ENCODE measurements at places on chromosomes 2 and 18.

GRCh38 chr18:49400398-49401072, 59.9 kb downstream of the DYM start:
- no peak for DNase-seq

- no peak for DNase-seq
Measured at GRCh38 chr2:128520340-128520739, 201.7 kb upstream of the HS6ST1 start.

DNA sequence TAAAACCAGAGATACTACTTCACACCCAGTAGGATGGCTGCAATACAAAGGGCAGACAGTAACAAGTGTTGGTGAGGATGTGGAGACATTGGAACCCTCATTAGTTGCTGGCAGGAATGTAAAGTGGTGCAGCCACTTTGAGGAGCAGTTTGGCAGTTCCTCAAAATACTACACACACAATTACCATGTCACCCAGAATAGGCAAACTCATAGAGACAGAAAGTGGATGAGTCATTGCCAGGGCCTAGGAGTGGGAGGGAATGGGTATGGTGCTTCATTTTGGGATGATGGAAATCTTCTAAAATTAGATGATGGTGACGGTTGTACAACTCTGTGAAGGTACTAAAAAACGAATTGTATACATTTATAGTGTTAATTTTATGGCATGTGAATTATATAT, 54.8 kb downstream of the ATP9B start:
- DNase-seq = no peak

DNA sequence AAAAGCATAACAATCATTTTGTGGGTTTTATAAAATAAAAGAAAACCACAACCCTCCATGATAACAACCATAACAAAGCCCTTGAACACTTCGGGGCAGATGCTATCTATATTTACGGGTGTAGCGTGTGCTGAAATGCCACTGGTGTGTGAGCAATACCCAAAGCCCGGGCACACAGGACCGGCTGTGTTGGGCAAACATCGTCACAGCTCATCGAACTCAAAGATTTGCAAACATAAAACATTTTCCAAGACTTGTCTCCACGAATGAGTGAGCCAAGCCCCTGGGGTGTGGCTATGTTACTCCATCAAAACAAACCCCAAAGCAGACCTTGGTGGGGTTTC, 290.2 kb downstream of the LPIN1 start:
- no peak for DNase-seq

DNA sequence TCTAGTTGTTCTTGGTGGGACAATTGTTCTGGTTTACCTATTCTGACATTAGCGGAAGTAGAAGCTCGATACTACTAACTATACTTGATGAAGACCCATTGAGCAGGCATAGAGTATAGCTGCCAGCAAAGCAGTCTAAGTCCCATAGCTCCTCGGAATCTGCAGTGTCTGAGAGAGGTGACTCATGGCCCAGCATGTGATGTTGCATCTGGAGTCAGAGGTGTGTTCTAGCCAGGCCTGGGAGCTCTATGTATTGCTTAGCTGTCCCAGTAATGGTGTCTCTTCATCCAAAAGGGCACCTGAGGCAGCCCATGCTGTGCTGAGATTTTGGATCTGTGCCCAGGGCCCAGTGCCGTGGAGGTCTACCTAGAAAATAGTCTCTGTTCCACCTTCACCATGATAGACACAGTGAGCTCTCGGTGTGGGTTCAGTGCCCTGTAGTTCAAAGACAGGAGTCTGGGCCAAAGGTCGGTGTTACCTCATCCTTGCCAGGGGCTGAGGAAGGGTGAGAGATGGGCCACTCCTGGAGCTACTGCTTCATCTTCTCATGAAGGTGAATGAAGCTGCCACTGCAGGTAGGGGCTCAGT, 47.3 kb downstream of the MEX3C start:
- DNase-seq = no peak

- no peak for DNase-seq
Measured at GRCh38 chr2:238728330-238729260, 119.3 kb upstream of the TWIST2 start.

DNA sequence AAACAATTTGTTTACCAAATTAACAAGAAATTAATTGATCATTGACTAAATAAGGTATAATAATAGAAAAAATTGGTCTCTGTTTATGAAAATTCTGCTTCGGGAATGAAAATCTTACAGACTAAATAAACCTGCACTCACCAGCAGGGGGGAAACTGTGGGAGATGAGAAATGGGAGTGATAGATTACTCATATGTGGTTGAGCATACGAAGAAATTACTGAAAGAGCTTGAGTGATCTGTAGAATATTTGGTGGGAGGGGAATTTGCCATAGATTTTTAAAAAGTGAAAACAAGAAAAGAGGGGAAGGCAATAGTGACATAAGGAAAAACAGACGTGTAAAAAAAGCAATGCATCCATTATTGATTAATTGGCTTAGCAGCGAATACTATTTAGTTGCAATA, 2.2 kb downstream of the HMSD start:
- no peak for DNase-seq

- no peak for DNase-seq
Measured at GRCh38 chr2:33051586-33052360, 105.0 kb downstream of the LTBP1 start.

DNA sequence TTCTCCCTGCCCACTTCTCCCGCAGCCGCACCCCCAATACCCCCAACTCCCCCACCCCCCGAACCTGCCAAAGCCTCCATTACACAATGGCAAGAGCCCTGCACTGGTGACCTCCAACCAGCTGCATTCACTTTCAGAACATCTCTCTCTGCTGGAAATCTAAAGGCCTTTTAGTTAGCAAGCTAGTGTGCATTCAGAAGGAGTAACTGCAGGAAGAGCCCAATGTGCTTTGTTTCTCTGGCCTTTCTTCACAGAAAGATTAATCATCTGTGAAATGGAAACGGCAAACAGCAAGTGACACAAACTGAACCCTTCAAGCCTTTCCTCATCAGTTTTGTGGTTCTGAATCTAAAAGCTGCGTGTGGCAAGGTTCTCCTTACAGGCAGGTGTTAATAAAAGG, 124.2 kb downstream of the OLA1 start:
- DNase-seq = peak; percentile 37

DNA sequence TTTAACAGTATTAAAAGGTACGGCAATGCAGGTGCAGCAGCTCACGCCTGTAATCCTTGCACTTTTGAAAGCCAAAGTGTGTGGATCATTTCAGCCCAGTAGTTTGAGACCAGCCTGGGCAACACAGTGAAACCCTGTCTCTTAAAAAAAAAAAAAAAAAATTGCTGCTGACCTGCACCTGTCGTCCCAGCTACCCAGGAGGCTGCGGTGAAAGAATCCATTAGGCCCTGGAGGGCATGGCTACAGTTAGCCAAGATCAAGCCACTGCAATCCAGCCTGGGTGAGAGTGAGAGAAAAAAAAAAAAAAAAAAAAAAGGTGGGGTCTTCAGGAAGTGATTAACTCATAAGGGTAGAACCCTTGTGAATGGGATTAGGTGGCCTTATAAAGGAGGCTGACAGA, 12.8 kb downstream of the CUL3 start:
- DNase-seq = no peak

- no peak for DNase-seq
Measured at GRCh38 chr2:237980087-237980486, 13.3 kb downstream of the UBE2F start.

DNA sequence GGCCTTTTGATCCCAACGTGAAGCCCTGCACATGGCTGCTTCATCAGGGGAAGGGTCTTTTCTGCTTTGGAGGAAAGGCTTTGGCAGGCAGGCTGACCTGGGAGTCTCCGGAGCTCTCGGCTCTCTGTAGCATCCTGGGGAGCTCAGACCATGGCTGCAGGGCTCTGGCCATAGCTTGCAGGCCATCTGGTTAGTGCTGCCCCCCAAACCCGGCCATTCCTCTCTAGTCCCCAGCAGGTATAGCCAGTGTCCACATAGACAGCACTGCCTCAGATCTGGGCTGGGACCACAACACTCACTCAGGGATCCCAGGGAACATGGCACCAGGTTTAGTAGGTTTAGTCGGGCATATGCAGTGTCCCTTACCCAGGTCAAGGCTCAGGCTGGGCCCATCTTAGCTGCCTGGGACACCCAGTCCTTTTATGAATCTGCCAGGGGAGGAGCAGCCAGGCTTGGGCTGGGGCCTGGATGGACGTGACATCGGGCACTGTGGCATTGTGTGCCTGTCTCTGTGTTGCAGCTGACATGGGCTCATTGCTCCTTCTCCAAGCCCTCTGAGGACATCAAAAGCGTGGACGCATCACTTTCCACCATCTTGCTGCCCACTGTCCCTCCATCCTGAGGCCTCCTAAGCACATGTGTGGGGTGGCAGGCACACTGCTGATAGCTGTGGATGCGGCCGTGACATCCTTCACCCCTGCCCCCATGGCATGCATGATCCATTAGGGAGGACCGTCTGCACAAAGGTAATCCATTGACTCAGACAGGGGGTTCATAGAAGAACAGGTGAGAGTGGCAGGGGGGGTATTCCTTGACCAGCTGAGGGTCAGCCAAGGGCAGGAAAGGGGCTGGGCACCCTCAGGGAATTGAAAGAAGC, 19.2 kb upstream of the GPR35 start:
- no peak for DNase-seq

- DNase-seq = no peak
Measured at GRCh38 chr2:148557844-148558436, 86.6 kb upstream of the EPC2 start.

DNA sequence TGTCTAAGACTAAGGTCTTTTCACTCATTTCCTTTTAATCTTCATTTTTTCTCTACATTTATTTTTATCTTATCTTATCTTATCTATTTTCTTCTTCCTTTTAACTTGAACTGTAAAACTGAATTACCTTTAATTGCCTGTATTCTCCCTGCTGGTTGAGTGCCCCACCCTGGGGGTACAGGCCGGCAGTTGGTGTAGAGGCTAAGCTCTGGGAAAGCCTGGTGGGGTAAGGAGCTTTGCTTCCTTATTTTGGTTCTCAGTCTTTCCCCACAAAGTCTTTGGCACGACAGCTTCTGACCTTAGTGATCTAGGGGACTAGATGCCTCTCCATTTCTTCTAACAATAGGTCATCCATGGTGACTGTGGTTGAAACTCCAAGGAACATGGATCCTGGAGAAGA, 26.8 kb upstream of the HAAO start:
- DNase-seq = no peak

- no peak for DNase-seq
Measured at GRCh38 chr2:191020742-191021381, 6.9 kb upstream of the STAT1 start.

- DNase-seq = no peak
Measured at GRCh38 chr2:20141056-20141762, 83.7 kb downstream of the SDC1 start.

- no peak for DNase-seq
Measured at GRCh38 chr2:42041377-42042127, 6.3 kb upstream of the PKDCC start.

- DNase-seq = no peak
Measured at GRCh38 chr18:12928206-12928605, 19.6 kb upstream of the SEH1L start.

DNA sequence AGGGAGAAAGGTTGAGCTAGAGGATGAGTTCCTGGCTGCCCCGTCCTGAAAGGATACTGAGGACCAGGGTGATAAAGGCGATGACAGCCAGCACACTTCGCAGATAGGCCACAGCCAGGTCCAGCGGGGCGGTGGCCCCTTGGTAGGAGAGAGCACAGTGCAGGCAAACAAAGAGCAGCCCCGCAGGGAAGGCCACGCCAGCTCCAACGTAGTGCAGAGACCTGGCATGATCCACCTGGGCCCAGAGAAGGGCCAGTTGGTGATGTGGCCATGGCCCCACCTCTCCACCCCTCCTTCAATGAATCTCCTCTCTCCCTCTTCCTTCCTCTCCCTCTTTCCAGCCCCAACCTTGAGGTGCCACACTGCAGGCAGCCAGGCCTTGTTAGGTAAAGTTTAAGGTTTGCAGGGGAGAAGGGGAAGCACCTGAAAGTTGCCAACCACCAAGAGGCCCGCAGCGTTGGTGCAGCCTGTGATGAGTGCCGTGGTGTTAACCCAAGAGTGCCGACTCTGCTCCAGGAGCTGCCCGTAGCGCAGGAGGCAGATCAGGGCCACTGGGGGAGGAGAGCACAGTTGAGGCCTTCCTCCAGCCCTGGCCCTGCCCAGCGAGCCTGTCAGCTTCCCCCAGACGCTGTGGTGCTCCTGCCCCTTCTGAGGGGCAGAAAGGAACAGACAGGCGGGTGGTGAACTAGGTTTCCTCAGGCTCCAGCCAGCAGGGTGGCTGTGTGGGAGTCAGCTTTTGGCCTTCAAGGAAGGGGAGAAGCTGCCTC, 2.8 kb downstream of the TMEM150A start:
- DNase-seq = no peak

- DNase-seq = no peak
Measured at GRCh38 chr18:45155526-45155925, 459.8 kb upstream of the SLC14A2 start.

GRCh38 chr2:212923393-212923792, 228.0 kb downstream of the IKZF2 start:
- DNase-seq = no peak

DNA sequence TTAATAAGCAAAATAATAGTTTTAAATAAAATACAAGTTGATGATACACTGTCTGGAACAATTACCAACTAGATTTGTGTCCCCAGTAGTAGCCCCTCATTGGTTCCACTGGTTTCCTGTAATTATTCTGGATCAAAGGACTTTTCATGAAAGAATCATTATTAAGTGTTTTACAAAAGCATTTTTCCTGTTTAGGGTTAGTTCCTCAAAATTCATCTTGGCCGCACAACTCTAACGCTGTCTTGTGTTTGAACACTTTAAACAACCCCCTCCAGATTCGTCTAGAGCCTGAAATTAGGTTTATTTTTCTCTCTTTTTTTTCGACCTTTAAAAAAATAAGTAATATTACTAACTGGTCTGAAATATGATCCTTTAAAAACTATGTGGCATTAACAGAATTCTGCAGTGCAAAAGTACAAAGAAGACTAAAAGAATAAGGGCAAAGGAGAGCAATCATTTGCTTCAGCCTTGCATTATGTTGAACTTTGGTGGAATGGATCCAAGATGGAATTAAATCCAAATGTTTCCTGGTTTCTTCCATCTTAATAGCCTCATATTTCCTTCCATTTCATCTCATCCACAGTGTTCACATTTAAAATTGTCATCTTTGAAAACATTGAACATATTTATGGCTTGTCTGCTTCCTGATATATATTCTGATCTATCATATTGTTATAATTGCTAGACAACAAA, 678.4 kb downstream of the IRS1 start:
- DNase-seq = no peak

DNA sequence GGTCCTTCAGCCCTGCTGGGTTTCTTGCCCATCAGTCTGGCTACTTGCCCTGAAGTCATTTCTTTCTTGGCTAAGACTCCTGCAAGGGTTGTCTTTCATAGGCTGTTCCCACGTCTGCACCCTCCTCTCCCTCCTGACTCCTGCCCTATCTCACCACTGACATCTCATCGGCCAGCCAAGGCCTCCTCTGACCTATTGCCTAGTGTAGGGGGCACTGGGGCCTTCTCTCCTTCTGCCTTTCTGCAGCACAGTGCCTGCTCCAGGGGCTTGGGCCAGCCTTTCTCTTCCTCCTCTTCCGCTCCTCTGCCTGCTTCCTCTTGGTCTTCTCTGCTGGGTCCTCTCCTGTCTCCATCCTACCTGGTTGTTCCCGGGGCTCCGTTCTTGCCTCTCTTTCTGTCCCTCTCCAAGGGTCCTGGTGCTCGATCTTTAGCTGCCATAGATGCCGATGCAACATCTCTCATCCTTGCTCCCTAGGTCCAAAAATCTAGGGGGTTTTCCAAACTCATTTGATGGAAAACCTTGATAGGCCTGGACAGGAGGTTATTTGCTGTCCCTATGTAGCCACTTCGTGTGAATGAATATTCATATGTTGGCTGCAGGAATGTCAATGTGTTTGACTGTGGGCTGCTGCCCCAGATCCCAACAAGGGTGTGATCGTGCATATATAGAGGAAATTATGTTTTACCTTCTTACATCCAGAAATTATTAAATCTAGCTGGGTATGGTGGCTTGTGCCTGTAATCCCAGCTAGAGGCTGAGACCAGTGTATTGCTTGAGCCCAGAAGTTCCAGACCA, 9.7 kb upstream of the NT5DC4 start:
- no peak for DNase-seq
